ENCODE measurements at places on chromosomes 3 and 15. TPM values are rescaled to one million over a fixed set of nuclear protein-coding genes. Genes with fewer than 3 reads are reported as not detected.

PARP15 gene
- 7.3 TPM for total RNA-seq

GRCh38 chr3:54476891-54477290 lies 354.5 kb downstream of the CACNA2D3 start:
- no peaks in the 10 kb centered on the region for H3K27me3 ChIP-seq
- DNase-seq = no peak
- H3K4me3 ChIP-seq = no peak overlapping the region
- H3K36me3 ChIP-seq = no peaks in the 10 kb centered on the region
- H3K4me1 ChIP-seq = no peaks in the 10 kb centered on the region

- H3K27me3 ChIP-seq = no peaks in the 10 kb centered on the region
- DNase-seq = no peak
Measured at GRCh38 chr3:106425026-106425425, 556.2 kb upstream of the CBLB start.

GRCh38 chr3:42730706-42731420 lies 28.3 kb upstream of the HHATL start:
- H3K4me1 ChIP-seq = no peaks in the 10 kb centered on the region
- H3K27me3 ChIP-seq = no peaks in the 10 kb centered on the region
- H3K27ac ChIP-seq = no peak overlapping the region
- no peak for DNase-seq

GRCh38 chr15:68417897-68418296 lies 14.1 kb downstream of the ITGA11 start:
- H3K27ac ChIP-seq = no peak overlapping the region
- no peaks in the 10 kb centered on the region for H3K36me3 ChIP-seq
- H3K27me3 ChIP-seq = no peaks in the 10 kb centered on the region
- DNase-seq = no peak

- no peaks in the 10 kb centered on the region for H3K36me3 ChIP-seq
- H3K27ac ChIP-seq = no peak overlapping the region
- H3K27me3 ChIP-seq = no peaks in the 10 kb centered on the region
- H3K4me3 ChIP-seq = no peak overlapping the region
- DNase-seq = no peak
- no peaks in the 10 kb centered on the region for H3K4me1 ChIP-seq
Measured at GRCh38 chr3:110767156-110767555, 304.5 kb upstream of the NECTIN3 start.

DNA sequence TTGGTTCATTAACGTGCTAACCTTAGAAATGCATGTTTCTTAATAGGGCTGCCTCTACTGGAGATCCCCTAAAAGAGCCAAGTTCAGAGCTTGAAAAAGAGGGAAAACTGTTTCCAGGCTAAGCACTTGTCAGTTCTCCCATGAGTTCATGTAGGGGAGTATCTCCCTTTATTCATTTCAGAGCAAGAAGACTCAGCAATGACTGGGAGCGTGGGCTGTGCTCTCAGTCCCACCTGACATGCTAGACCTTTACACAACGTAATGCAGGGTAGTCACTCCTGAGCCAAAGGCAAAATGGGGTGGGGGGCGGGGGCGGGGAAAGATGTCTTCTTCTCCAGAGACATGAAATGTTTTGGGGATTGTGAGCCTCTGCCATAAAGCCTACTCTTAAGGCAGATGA lies 420.1 kb upstream of the MCTP2 start:
- H3K4me1 ChIP-seq = no peaks in the 10 kb centered on the region
- no peak overlapping the region for H3K4me3 ChIP-seq
- H3K36me3 ChIP-seq = no peaks in the 10 kb centered on the region
- no peak overlapping the region for H3K27ac ChIP-seq
- no peaks in the 10 kb centered on the region for H3K27me3 ChIP-seq

GRCh38 chr3:45607790-45608189 lies 13.2 kb downstream of the LIMD1 start:
- peaks cover 24% of the 10 kb centered on the region for H3K4me1 ChIP-seq
- no peaks in the 10 kb centered on the region for H3K36me3 ChIP-seq

Data from aorta (tissue), 5 donors.